Cardiac muscle cell (in vitro differentiated cells and primary cell): ENCODE measurements at places on chromosomes 7 and 10.

- DNase-seq, result no peak
Observed at GRCh38 chr10:62996516-62996915, 136.6 kb upstream of the NRBF2 start.

DNA sequence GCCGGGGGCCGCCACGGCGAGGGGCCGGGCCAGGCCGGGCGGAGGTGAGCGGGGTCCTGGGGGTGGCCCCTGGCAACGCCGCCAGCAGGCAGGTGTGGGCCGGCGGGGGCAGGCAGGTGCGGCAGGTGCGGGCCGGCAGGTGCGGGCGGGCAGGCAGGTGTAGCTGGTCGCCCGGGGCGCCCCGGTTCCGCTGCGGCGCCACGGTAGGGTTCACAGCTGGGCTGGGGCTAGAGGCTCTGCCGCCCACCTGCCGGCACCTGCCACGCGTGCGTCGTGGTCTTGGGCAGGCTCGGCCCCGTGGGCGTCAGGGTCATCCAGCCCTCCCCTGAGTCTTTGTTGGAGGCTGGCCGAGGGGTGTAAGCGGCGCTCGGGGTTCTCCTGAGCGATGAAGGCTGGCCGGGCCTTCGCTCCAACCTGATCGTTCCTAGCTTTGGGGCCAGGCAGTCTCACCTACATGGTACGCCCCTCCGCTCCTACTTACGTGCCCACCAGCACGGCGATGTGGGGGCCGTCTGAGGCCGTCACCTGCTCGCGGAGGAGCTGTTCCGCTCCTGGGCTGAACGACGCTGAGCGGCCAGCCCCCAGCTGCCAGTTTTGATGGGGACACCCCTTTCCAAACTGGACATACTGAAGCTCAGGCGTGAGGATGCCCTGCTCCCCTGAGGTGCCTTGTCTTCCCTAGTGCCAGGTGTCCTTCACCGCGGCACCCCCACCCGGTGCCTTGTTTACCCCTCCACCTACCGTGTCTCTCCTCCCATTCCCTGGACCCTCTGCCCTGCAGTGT, 493 bp downstream of the ZMIZ2 start:
- peak; percentile 25 for DNase-seq

- no peak for DNase-seq
Observed at GRCh38 chr7:4880218-4880617, 3.3 kb downstream of the RADIL start.

DNA sequence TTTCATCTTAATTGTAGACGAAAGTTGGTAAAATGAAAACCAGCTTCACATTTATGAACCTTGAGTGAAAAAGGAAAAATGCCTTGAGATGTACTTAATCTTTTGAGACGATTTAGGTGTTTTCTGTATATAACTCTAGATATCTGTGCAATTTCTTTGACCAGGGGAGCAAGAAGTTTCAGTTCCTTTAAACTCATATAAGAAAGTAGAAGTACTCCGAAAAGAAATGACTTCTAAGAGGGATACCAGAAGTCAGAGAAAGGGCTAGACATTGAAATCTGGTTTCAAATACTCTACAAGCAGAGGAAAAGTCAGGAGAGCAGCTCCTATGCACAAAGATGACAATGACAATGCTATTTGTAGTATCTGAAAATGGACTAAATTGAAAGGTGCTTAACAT, 303.7 kb downstream of the BAMBI start:
- no peak for DNase-seq

DNA sequence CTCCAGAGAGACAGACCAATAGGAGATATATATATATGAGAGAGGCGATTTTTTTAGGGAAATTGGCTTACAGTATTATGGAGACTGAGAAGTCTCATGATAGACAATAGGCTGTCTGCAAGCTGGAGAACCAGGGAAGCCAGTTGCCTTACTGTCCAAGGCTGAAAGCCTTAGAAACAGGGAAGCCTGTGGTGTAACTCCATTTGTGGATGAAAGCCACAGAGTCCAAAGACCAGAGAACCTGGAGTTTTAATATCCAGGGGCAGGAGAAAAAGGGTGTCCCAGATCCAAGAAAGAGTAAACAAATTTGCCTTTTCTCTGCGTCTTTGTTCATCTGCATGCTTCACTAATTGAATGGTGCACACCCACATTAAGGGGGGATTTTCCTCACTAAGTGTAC, 71.6 kb upstream of the TEX47 start:
- DNase-seq, result no peak

GRCh38 chr7:95429241-95429990, 5.4 kb downstream of the PON2 start:
- no peak for DNase-seq

GRCh38 chr10:124599588-124600050, 138.0 kb downstream of the LHPP start:
- DNase-seq, result no peak

- no peak for DNase-seq
Observed at GRCh38 chr7:75662579-75663301, 76.0 kb downstream of the HIP1 start.

GRCh38 chr10:48227213-48227612, 47.3 kb downstream of the FRMPD2 start:
- DNase-seq, result no peak

DNA sequence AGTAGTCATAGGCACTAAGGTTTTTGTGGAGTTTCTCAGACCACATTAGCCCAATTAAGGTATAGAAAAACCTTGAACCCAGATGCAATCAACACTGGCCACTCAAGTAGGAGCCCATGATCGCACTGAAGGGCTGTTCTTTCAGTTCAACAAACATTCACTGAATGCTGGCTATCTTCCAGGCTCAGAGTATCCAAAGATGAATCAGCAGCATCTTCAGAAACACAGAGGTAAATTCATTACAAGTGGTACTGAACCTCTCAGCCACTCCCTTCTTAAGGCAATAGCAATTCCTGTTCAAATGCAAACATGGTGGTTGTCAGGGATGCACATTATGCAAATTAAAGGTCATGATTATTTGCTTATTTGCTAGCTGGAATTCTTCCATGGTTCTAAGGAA, 17.1 kb downstream of the KCNK18 start:
- no peak for DNase-seq

GRCh38 chr10:116141246-116141645, 131.8 kb downstream of the GFRA1 start:
- no peak for DNase-seq

DNA sequence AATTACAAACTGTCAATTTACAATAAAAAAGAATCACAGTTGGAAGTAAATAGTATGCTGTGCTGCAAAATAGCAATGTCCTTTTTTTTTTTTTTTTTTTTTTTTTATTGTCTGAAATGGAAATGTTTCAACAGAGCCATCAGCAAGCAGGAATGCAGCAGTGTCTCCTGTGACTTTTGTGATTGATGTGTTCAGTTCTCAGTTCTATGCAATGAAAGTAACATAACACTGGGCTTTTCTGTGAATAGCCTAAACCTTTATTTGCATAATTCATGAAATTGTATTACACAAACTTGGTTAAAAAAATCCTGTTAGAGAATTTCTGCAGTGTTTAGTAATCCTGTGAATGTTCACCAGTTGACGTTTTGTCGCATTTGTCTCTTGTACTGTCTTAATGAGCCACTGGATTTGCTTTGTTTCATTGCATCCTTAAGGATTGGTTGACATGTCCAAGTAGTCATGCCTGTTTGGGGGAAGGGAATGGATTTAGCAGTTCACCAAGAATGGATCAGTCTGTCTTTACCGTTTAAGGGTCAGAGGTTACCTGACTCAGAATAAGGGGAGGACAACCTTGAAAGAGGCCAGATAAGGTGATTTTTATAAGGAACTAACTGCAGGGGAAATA, 192.7 kb downstream of the MLLT10 start:
- no peak for DNase-seq

- DNase-seq, result no peak
Observed at GRCh38 chr10:69367469-69367868, 49.2 kb downstream of the TACR2 start.

GRCh38 chr7:2807845-2808772, 36.0 kb downstream of the GNA12 start:
- no peak for DNase-seq

- DNase-seq, result no peak
Observed at GRCh38 chr10:124043310-124044142, 49.9 kb downstream of the CHST15 start.

GRCh38 chr7:127447326-127447945, 54.9 kb upstream of the ZNF800 start:
- DNase-seq, result peak; percentile 10

GRCh38 chr10:60424971-60425370, 35.3 kb upstream of the ANK3 start:
- no peak for DNase-seq

- no peak for DNase-seq
Observed at GRCh38 chr10:48496105-48496830, 108.6 kb downstream of the ARHGAP22 start.

DNA sequence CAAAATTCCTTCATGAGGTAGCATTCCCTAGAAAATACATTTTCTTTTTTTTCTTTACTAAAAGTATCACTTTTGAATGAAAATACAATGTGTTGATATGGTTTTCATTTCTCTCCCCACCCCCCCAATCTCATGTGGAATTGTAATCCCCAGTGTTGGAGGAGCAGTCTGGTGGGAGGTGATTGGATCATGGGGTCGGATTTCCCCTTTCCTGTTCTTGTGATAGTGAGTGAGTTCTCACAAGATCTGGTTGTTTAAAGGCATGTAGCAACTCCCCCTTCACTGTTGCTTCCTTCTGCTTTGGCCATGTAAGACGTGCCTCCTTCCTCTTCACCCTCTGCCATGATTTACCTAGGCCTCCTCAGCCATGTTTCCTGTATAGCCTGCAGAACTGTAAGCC, 790.3 kb upstream of the KCND2 start:
- no peak for DNase-seq

DNA sequence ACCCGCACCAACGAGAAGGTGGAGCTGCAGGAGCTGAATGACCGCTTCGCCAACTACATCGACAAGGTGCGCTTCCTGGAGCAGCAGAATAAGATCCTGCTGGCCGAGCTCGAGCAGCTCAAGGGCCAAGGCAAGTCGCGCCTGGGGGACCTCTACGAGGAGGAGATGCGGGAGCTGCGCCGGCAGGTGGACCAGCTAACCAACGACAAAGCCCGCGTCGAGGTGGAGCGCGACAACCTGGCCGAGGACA, 1.6 kb downstream of the VIM start:
- no peak for DNase-seq

GRCh38 chr10:7969623-7970022, 84.9 kb upstream of the GATA3 start:
- peak; percentile 46 for DNase-seq

DNA sequence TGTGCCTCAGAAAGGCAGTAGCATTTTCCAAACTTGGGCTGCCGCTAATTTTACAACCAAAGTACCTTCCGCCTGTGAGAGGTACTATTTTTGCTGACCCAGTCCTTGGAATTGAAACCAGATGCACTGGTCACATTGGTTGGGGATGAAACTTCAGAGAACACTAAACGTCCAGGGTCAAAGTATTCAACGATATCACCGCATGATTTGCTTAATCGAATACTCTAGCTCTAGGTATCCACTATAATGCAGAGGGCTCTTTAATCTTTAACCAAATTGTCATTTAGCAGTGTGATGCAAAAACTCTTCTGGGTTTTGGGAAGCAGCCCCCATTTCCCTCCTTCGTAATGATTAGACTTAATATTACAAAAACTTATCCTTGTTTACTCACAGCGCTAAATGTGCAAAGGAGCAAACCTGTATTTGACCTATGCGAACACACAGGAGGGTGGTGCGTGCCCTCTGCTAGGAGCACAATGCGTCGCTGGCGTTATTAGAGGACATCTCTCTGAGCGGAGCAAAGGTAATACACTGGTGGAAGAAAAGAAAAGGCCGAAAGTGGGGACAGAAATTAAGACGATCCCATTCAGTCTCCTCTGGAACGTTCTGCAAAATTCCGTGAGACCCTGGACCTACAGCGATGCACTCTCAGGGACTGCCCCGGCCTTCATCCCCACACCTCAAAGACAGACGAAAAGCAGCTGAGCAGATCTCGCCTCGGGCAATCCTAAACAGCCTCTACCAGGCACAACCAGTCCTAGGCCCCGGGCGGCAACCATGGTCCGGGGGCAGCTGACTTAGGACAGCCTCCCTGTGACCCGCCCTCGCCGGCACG, 916 bp upstream of the EEPD1 start:
- DNase-seq, result no peak

GRCh38 chr7:137196648-137197047, 146.9 kb downstream of the PTN start:
- DNase-seq, result no peak

DNA sequence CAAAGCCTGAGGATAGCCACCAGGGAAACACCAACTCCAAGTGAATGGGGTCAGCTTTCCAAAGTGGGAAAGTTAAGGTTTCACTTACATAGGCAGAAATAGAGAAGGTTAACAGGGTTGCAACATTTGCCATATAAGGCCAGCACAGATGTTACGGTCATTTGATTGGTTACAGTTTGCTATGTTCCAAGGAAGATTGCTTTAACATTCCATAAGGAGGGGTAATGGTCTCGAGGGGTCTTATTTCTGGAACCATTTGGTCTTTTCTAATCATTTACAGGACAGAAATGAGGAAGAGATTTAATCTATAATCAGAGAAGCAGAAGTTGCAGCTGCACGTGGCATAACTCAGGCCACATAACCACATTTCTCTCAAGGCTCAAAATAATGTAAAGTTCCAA, 679.4 kb upstream of the C7orf33 start:
- DNase-seq, result peak; percentile 39

DNA sequence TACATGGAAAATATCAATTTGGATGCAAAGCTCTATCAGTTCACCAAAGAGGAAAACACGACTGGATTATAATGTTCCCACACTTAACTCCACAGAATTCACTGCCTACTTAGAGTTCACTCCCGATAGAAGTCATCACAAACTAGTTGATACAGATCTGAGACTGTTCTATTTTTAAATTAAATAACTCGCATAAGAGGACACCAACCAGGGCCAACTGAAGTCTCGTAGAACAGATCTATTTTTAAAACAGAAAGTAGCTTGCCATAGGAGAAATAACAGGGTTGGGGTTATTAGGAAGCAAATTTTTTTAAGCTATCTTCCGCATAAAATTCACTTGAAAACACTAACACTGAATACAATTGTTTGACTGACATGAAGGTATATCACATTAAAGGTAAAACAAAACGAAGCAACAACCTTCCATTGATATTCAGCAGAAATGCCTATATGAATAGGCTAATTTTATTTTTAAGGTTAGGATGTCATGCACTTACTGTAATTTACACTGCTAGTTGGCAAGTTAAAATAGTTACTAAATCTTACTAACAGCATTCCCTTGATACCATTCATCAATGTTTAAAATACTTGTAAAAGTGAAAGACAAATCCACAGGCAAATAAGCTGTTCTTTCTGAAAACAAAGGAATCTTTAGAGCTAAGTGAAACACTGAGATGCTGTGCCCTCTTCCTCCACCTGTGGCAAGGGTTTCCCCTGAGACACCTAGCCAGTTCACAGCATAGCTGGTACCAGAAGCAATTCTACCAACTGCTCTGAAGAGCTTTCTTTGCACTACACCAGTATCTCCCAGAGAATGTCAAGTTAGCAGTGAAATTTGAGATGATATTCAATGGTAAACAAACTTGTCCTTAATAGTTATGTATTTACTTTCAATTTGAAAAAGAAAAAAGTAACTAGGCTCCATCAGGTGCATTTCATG, 186.7 kb upstream of the ANK3 start:
- DNase-seq, result no peak
